ENCODE measurements at places on chromosomes 6 and 20.

DNA sequence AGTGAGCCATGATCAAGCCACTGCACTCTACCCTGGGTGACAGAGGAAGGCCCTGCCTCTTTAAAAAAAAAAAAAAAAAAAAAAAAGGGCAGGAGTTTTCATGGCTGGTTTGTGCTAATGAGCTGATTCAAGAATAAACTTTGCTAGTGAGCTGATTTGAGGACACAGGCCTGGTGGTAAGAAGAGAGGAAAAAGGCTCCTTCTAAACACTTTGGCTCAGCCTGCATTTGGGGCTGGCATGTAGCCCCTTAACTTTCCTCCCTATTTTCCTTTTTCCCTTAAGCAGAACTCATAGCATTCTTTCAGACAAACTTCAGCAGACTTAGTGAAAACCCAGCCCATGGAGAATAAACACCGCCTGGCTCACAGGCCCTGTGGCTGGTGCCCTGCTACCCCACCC, 432.7 kb downstream of the PTPRT start:
- no peak for DNase-seq

- no peak for DNase-seq
Observed at GRCh38 chr6:156917213-156917612, 140.0 kb downstream of the ARID1B start.

GRCh38 chr6:99512033-99512432, 3.2 kb downstream of the USP45 start:
- no peak for DNase-seq

- DNase-seq, result no peak
Observed at GRCh38 chr20:43723186-43723585, 3.6 kb downstream of the GTSF1L start.

GRCh38 chr6:52261229-52261628, 16.9 kb upstream of the IL17F start:
- DNase-seq, result no peak

DNA sequence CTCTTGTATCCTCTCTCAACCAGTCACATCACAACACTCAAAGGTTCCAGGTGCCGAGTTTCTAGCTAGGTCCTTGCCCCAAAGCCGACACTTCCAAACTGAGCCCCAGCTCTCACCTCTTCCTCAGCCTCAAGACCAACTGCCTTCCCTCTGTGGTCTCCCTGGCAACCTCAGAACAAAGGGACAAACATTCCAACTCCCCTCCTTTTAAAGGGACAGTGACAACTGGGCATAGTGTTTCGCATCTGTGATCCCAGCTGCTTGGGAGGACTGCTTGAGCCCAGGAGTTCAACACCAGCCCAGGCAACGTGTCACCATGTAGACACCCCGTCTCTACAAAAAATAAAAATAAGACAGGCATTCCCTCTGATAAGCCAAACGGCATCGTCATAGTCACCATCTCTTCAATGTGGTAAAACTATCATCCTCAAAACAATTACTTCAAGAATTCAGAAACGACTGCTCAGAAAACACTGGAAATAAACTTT, 11.3 kb downstream of the DIDO1 start:
- peak; percentile 37 for DNase-seq

DNA sequence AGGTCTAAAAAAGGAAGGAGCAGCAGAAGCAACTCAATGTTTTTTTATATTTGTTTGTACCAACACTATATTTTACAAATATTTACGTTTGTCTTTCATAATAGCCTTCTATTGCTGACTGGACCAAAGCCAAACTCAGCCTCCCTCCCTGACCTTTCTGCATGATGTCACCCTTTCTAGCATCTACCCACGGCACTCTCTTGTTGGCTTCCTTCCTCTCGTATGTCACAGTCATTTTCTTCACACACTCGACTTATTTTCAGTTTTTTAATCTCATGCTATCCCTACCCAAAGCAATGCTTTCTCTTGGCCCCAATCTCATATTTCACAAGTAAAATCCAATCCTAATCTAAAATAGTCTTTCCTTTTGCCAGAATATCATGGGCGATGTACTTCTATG, 16.3 kb upstream of the FAM8A1 start:
- DNase-seq, result no peak

- no peak for DNase-seq
Observed at GRCh38 chr6:108570517-108570916, 9.8 kb downstream of the FOXO3 start.

GRCh38 chr20:48636301-48636700, 191.5 kb downstream of the PREX1 start:
- no peak for DNase-seq
